Motor neuron (in vitro differentiated cells): ENCODE measurements at places on chromosomes 2 and 18. TPM values are rescaled to one million over a fixed set of nuclear protein-coding genes. Genes with fewer than 3 reads are reported as not detected.

DPYSL5 gene
- 98.8 and 101 TPM in 2 replicates for total RNA-seq

CYB5A gene
- 33.0 and 35.5 TPM in 2 replicates for total RNA-seq

LYG1 gene
- total RNA-seq, result 1.4 and 1.5 TPM in 2 replicates

DSG1 gene
- not detected in 2 replicates for total RNA-seq
